ENCODE measurements at places on chromosomes 11 and 22.

GRCh38 chr11:118180300-118180703 lies 3.9 kb upstream of the SCN2B start:
- DNase-seq, result no peak

GRCh38 chr11:100691896-100692653 lies 5.0 kb downstream of the ARHGAP42 start:
- DNase-seq, result no peak

DNA sequence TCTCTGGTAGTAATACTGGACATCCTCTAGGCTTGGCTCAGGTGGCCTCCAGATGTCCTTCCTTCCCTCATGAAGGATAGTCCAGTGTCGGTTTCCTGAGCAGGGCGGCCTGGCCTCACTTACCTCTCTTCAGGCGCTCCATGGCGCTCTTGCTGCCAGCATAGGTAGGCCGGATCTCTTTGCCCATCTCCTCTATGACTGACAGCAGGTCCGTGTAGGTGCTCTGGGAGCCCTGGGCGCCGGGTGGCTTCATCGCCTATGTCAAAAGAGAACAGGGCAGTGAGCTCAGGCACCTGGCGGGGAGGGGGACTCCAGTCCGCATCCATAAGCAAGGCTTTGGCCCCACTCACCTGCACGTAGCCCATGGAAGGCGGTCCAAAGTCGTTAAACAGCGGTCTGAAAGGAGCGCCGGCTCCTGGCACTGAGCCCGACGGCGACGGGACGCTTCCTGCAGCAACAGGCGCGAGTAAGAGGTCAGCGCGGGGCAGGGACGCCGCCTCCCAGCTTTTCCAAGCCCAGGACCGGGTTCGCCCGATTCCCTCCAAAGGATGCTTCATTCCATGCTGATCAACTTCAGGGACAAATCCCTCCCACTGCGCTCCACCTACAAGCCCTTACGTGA lies 609 bp downstream of the CDK2AP2 start:
- no peak for DNase-seq

- DNase-seq, result no peak
Observed at GRCh38 chr22:30294066-30294465, 4.8 kb upstream of the CASTOR1 start.

- no peak for DNase-seq
Observed at GRCh38 chr11:17384002-17384511, 4.4 kb downstream of the KCNJ11 start.

GRCh38 chr11:19777377-19778102 lies 64.9 kb downstream of the NAV2 start:
- DNase-seq, result no peak

GRCh38 chr11:93487032-93487483 lies 56.1 kb downstream of the SMCO4 start:
- no peak for DNase-seq

GRCh38 chr22:35649026-35649553 lies 844 bp downstream of the APOL6 start:
- DNase-seq, result no peak

Measured in BJ (cell line).